ENCODE measurements at places on chromosomes 1 and 21. TPM values are rescaled to one million over a fixed set of nuclear protein-coding genes. Genes with fewer than 3 reads are reported as not detected.

OLFML2B gene
- total RNA-seq = 1.2 TPM

HES2 gene
- total RNA-seq = not detected

MRPS21 gene
- 44.7 TPM for total RNA-seq

CDA gene
- total RNA-seq = not detected

SYT6 gene
- 13.5 TPM for total RNA-seq

TESK2 gene
- 0.74 TPM for total RNA-seq

IBA57 gene
- total RNA-seq = 4.2 TPM

NPL gene
- total RNA-seq = 3.7 TPM

TARDBP gene
- 147 TPM for total RNA-seq

PGBD5 gene
- 20.7 TPM for total RNA-seq

TRPM2 gene
- total RNA-seq = 2.0 TPM

ARV1 gene
- 10.3 TPM for total RNA-seq

OR11L1 gene
- not detected for total RNA-seq

SYF2 gene
- total RNA-seq = 27.8 TPM

PROK1 gene
- total RNA-seq = under 0.01 TPM

Data from temporal lobe (tissue), 4 donors.